A549 treated with DMSO at 1 μM for 4 hours (cell line): ENCODE measurements at places on chromosomes 11 and 22. TPM values are rescaled to one million over a fixed set of nuclear protein-coding genes. Genes with fewer than 3 reads are reported as not detected.

The SHISA8 gene
- total RNA-seq, result 0.14 to 0.38 TPM (median 0.21 TPM) in 4 of 5 replicates, not detected in the other

The IL18 gene
- 79.1 to 106 TPM (median 98.4 TPM) in 5 replicates for total RNA-seq

The MFNG gene
- total RNA-seq, result 1.9 to 3.2 TPM (median 2.6 TPM) in 5 replicates

The AQP11 gene
- 1.7 to 2.7 TPM (median 2.4 TPM) in 5 replicates for total RNA-seq

The MAPK8IP1 gene
- total RNA-seq, result 5.6 to 6.9 TPM (median 6.2 TPM) in 5 replicates

The RCOR2 gene
- total RNA-seq, result 0.96 to 1.3 TPM (median 1.00 TPM) in 5 replicates

The CCDC89 gene
- not detected in 5 replicates for total RNA-seq

The KDM4D gene
- 0.40 to 0.70 TPM (median 0.47 TPM) in 5 replicates for total RNA-seq

The CHRNA10 gene
- total RNA-seq, result 0.53 to 2.4 TPM (median 0.94 TPM) in 5 replicates

The RNF214 gene
- 8.9 to 12.6 TPM (median 10.4 TPM) in 5 replicates for total RNA-seq

The PRCP gene
- total RNA-seq, result 46.4 to 55.5 TPM (median 51.1 TPM) in 5 replicates

The OR5P2 gene
- not detected in 5 replicates for total RNA-seq

The ADORA2A gene
- total RNA-seq, result 0.83 to 1.3 TPM (median 0.98 TPM) in 5 replicates

The TM7SF2 gene
- total RNA-seq, result 4.6 to 9.0 TPM (median 6.1 TPM) in 5 replicates

The IGLL1 gene
- total RNA-seq, result not detected in 5 replicates

The TBX10 gene
- total RNA-seq, result not detected in 5 replicates

The SEC14L6 gene
- total RNA-seq, result not detected in 5 replicates

The GLYAT gene
- total RNA-seq, result not detected in 5 replicates

The GGT1 gene
- total RNA-seq, result 100 to 117 TPM (median 105 TPM) in 5 replicates

The APOL4 gene
- 0.09 TPM in 1 of 5 replicates, not detected in the others for total RNA-seq

The GGTLC3 gene
- total RNA-seq, result not detected in 5 replicates
